AG04450 (cell line): ENCODE measurements at places on chromosomes 6 and 20.

- DNase-seq, result no peak
These were observed 83.5 kb upstream of the SYNCRIP start for GRCh38 chr6:85726206-85726605.

DNA sequence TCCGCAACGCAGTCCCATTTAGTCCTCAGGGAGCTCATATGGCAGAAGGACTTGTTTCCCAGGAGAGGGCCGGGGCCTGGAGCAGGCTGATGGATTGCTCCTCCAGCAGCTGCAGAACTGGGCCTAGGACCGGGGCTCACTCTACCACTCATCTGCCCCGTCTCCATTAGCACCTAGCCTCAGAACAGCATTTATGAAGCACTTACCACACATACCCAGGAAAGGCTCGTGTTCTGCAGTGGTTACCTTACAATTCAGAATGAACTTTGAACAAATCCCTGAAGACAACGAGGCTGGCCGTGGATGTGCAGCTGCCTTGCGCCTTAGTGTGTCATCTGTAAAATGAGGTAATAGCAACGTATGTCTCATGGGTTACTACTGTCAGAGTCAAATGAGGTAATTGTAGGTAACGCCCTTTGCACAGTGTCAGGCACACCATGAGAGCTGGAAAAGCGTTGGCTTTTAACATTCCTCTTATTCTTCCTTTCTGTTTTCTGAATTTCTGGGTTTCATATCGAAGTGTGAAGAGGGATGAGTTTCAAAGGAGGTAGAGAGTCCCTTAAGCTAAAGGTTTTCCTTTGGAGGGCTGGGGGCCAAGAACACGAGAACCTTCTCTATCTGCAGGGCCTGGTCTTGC is 46.3 kb upstream of the CD93 start:
- no peak for DNase-seq

DNA sequence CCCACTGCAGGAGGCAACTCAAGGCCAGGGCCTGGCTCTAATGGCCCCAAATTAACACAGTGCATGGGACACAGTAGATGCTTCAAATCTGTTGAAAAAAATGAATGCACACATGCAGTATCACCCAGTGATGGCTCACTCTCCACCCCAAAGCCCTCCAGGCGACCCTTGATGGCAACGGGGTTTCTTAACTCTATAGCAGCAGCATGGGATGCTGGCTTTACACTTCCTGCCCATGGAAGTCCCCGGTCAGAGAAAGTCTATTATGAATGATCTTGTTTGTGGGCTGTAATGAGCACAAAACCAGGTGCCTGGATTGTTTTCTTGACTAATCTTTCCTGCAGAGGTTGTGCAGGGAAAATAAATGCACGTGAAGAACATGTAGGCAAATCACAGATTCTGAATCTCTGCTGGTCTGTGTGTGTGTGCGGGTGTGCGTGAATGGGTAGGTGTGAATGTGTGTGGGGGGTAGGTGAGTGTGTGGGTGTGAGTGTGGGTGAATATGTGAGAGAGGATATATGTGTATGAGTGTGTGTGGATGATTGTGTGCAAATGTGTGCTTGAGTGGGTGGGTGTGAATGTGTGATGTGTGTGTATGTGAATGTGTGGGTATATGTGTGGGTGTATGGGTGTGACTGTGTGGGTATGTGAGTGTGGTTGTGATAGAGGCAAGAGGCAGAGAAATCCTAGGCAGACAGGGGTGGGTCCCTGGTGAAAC is 60.1 kb upstream of the MLN start:
- no peak for DNase-seq

DNA sequence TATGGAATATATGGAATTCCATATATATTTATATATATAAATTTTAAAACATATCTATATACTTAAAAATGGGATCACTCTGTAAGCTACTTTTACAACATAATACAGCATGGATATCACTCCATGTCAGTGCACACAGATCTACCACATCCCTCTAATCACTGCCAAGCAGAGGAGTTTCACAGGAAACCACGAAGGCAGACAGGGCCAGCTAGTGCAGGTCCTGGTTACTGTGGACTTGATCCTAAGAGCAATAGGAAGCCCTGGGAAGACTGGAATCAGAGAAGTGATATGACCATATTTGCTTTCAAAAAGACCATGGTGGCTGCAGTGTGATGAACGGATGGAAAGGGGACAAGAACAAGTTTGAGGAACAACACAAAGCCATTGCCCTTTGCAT is 40.0 kb upstream of the NRN1 start:
- DNase-seq, result no peak

GRCh38 chr20:38883081-38883980 is 42.9 kb upstream of the FAM83D start:
- DNase-seq, result no peak

DNA sequence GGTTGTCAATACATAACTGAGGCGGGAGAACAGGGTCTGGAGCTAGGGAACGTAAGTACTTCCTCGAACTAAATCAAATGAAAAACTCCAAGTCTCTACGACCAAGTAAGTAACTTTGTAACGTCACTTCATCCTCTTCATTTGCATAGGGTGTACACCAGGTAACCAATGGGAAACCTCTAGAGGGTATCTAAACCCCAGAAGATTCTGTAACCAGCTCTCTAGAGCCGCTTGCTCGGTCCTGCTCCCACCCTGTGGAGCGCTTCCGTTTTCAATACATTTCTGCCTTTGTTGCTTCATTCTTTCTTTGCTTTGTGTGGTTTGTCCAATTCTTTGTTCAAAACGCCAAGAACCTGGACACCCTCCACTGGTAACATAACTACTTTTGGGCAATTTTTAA is 133.5 kb upstream of the TMEM170B start:
- DNase-seq, result no peak

- peak; percentile 36 for DNase-seq
These were observed 250.7 kb upstream of the FAM83B start for GRCh38 chr6:54595844-54596243.

DNA sequence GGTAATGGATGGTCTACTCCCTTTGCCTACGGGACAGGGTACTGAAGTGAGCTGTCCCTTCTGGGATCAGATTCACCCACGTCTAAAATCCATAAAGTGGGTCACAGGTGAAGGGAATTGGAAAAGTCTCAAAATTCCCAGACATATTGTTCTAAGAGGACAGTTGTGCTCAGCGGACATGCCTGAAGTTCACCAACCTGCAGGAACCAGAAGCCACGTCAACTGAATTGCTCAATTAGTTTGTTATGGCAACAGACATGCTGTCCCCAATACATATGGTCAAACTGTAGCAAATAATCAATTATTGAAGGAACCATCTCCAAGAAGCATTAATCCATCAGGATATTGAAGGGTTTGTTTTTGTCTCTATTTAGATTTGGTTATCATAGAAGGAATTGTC is 190.2 kb downstream of the FRK start:
- no peak for DNase-seq

DNA sequence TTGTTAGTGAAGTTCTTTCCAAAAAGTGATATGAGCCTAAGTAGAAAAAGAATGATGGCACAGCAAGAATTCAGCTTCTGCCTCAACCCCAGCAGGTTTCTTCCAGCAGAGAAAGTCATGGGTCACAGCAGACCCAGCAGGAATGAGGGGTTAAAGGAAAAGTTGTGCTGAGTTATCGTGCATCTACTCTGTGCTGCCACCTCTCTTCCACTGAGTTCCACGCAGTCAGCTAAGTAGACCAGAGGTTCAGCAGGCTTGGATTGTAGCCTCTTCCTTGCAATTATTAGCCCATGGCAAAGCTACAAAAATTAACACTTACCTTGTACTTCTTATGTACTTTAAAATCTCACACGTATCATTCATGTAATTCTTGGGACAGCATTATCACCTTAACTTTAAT is 510.8 kb downstream of the PTPRT start:
- DNase-seq, result no peak

- no peak for DNase-seq
These were observed 1.1 kb downstream of the GNL1 start for GRCh38 chr6:30554962-30555815.

DNA sequence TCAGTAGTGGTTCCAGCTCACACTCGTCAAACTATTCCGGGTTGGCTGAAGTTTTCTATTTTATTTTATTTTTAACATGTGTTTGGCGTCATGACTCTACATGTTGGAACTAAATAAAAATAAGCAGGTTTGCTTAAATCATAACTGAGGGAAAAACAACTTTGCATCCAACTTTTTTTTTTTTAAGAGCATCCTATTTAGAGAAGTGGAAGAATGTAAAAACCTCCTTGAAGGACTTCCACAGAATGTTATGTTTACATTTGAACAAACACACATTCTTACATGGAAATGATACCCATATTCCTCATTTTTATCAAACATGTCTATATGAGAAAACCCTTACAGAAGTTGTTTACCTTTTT is 659 bp downstream of the PRDM1 start:
- no peak for DNase-seq

DNA sequence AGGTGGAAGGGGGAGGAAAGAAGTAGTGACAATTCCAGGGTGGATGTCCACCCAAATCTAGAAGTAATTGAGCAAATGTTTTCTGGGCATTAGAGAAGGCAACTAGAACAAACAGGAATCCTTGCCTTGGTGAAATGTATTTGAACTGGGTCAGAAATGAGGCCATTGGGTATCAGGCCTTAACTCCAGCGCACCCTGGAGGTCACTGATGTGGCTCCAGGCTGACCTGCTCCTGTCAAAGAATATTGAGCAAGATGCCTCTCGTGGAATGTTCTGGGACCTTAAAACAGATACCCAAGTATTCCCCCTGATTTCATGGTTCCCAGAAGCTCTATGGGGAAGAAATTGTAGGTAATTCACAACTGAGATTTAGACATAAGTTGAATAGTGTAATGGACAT is 6.9 kb downstream of the HLA-DPB1 start:
- no peak for DNase-seq
